ENCODE measurements at places on chromosomes 7 and 10. TPM values are rescaled to one million over a fixed set of nuclear protein-coding genes. Genes with fewer than 3 reads are reported as not detected.

ADCYAP1R1 gene
- not detected for total RNA-seq

DNA sequence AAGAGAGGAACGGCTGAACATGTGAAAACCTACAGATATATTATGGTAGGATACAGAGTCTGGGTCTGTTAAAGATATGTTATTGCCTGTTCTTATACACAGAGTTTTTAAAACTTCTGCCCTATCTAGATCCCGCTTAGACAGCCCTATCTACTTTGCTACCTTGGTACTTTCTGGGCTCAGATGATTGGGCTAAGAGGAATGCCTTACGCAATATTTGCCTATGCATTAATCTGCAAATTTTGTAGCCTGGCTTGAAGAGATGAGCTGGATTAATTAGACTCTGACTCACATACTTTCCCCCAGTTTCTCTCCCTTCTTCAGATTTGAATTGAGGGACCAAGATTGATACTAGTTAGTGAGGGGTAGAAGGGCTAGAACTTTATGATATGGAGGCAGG, 33.6 kb upstream of the A1CF start:
- H3K27me3 ChIP-seq: peaks cover 9% of the 10 kb centered on the region
- no peak overlapping the region for H3K27ac ChIP-seq
- no peak for DNase-seq
- no peak overlapping the region for H3K4me3 ChIP-seq
- H3K4me1 ChIP-seq: no peaks in the 10 kb centered on the region

GRCh38 chr10:132827861-132828539, 42.1 kb upstream of the NKX6-2 start:
- peaks cover 3% of the 10 kb centered on the region for H3K27me3 ChIP-seq
- DNase-seq: no peak
- H3K4me1 ChIP-seq: no peaks in the 10 kb centered on the region

SLC26A3 gene
- total RNA-seq: not detected

Measured in activated CD4-positive, alpha-beta T cell treated with anti-CD3 and anti-CD28 coated beads for 36 hours (primary cell).